ENCODE measurements at places on chromosomes 2 and 18.

GRCh38 chr18:10262566-10262965 is 191.9 kb upstream of the APCDD1 start:
- no peak for DNase-seq

DNA sequence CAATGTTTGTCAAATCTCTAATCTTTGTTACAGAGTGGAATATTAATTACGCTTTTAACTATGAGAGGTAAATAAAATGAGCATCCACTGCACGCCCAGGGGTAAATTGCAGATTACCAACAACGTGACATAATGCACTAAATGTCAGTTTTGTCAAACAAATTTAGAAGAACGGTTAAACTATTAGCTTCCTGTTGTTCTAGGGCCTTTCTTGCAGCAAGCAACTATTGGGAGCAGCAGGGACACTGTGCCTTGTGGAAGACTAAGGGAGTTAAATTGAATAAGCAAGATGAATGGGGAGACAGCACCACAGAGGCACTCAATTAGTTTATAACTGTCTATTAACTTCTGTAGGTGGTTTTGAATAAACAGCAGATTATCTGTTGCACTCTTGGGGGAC is 391.0 kb upstream of the RAB12 start:
- DNase-seq = no peak

- DNase-seq = no peak
Measured at GRCh38 chr2:41963661-41964525, 83.9 kb upstream of the PKDCC start.

DNA sequence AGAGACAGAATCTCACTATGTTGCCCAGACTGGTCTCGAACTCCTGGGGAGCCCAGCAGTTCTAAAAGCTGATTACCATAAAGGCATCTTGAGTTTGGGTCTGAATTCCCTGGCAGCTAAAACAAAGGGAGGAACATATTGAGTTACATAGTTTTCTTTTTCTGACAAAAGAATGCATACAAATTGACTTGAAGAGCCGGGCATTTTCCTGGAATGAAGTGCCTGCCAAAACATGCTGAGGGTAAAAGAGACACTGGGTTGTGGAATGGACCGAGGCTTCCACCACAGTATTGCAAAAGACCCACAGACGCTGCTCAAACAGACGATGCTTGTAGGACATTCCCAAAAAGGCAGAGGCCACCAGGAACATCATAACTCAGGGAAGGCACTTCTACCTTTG is 35.1 kb upstream of the ROCK2 start:
- no peak for DNase-seq

GRCh38 chr2:153871231-153872221 is at the start of gene GALNT13:
GALNT13 (plus strand) TSS chr2:153871922.
- DNase-seq = no peak

DNA sequence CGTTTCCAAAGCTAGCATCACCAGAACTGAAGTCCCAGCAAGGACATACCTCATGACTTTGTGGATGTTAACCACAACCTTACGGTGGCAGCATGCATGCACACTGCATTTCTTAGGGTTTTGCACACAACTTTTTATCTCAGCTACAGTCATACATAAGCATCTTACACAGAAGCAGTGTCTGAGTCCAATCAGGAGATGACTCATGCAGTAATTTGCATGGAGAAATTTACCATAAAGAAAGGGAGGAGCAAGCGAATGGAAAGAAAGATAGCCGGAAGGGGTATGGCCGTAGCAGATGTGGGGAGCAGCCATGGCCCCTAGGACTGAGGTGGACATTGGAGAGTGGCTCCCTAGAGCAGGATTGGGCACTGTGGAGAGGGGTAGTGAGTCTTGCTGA is 522.5 kb downstream of the GALR1 start:
- no peak for DNase-seq

GRCh38 chr2:182117196-182117595 is 131.5 kb downstream of the PPP1R1C start:
- peak; percentile 16 for DNase-seq

DNA sequence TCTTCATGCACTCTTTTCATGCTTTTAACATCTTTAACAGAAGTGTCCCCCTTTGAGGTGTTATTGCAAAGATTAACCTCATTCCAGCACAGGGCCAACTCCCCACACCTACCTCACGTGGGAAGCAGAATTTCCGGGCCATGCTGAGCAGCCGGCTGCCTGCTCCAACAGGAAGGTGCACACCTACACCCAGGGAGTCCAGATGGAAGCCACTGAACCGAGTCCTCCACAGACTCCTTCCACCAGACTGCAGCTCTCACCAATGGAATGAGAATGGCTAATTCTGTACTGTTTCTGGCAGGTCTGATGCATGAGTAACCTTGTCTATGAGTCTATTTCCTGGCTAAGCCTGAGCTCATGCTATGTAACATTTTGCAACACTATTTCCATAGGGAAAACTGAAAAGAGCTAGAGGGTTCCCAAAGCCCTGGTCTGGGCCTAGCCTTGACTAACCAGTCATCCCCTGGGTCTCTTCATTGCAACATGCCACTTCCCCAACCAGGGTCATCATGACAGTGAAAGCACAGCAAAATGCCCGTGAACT is 11.0 kb downstream of the ERFE start:
- DNase-seq = peak; percentile 92

- no peak for DNase-seq
Measured at GRCh38 chr2:113167115-113167932, 6.4 kb upstream of the PSD4 start.

DNA sequence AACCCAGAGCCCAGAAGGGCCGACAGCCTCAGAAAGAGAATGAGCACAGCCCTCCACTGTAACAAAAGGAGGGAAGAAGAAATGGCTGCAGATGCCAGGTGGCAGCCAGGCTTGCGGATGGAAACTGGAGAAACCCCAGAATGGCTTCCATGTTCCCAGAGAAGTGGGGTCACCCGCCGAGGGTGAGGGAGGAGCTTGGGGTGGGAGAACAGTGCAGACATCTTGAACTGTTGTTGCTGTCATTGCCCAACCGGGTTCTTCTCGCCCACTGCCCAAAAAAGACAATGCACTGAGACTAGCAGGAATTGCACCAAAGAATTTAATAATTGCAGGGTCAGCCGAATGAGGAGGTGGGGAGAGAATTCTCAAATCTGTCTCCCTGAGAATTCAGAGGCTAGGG is 223.2 kb upstream of the RAB6C start:
- DNase-seq = no peak

DNA sequence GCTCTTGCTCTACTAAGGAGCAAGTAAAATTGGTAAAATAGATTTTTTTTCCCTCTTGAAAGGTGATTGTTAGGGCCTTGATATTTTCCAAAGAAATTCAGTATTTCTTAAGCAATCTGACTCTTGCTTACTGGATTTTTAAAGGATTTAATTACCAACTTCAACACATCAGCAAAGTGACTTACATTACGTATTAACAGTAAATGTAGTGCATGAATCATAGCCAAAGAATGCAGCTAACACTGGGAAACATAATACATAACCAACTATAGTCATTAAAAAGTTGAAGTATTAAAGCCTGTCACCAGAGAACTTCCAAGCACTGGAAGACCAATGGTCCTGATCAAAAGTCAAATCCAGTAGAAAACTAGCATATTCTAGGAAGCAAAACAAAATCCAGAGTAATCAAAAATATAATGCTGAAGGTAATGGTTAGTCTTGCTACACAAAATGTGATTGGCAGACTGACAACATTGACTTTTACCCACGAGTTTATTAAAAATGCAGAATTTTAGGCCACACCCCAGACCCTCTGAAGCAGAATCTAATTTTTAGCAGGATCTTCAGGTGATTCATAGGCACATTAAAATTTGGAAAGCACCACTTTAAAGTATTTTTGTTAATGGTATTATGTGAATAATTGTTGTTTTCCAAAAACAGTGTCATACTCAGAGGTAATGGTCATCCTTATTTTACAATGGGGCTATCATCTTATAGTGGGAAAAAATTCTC is 31.8 kb upstream of the CAVIN2 start:
- DNase-seq = peak; percentile 75

Data from HFFc6 (cell line).